A375 (cell line): ENCODE measurements at places on chromosomes 4 and X. TPM values are rescaled to one million over a fixed set of nuclear protein-coding genes. Genes with fewer than 3 reads are reported as not detected.

NAA11 gene
- total RNA-seq = 48.1 and 52.4 TPM in 2 replicates

TRIM75 gene
- not detected in 2 replicates for total RNA-seq

CRLF2 gene
- not detected in 2 replicates for total RNA-seq

EOLA2 gene
- total RNA-seq = 23.9 and 35.2 TPM in 2 replicates

MTCP1 gene
- 26.0 and 40.4 TPM in 2 replicates for total RNA-seq

KCND1 gene
- total RNA-seq = 0.30 and 0.96 TPM in 2 replicates

TKTL1 gene
- not detected in 2 replicates for total RNA-seq

CXCL8 gene
- 34.0 and 34.1 TPM in 2 replicates for total RNA-seq

SH3D19 gene
- 10.1 and 11.5 TPM in 2 replicates for total RNA-seq

NAT8L gene
- 5.0 and 6.1 TPM in 2 replicates for total RNA-seq

RPA4 gene
- total RNA-seq = 0.68 and 0.82 TPM in 2 replicates

KLHL13 gene
- total RNA-seq = 0.94 and 0.96 TPM in 2 replicates

MAGED4B gene
- total RNA-seq = 0.82 and 0.87 TPM in 2 replicates

GAGE1 gene
- 29.5 and 37.1 TPM in 2 replicates for total RNA-seq

ETDA gene
- not detected in 2 replicates for total RNA-seq

TMEM156 gene
- 2.7 and 5.9 TPM in 2 replicates for total RNA-seq

MAGEA1 gene
- total RNA-seq = 7.0 and 7.1 TPM in 2 replicates

POU4F2 gene
- not detected in 2 replicates for total RNA-seq

GYPA gene
- not detected in 2 replicates for total RNA-seq

FGFR3 gene
- total RNA-seq = 2.8 and 3.1 TPM in 2 replicates

DRP2 gene
- 0.19 TPM in 1 of 2 replicates, not detected in the other for total RNA-seq

NALF2 gene
- total RNA-seq = 0.27 and 0.41 TPM in 2 replicates

DMRTC1 gene
- not detected in 2 replicates for total RNA-seq

WDR17 gene
- total RNA-seq = 3.7 and 4.3 TPM in 2 replicates

PITX2 gene
- 4.8 and 4.9 TPM in 2 replicates for total RNA-seq

CYTL1 gene
- 0.30 TPM in 1 of 2 replicates, not detected in the other for total RNA-seq

FAT4 gene
- 1.2 and 1.6 TPM in 2 replicates for total RNA-seq

FHIP1A gene
- 3.4 and 7.0 TPM in 2 replicates for total RNA-seq

GAB3 gene
- 0.04 and 0.24 TPM in 2 replicates for total RNA-seq
